ENCODE measurements at places on chromosomes 12 and 14. TPM values are rescaled to one million over a fixed set of nuclear protein-coding genes. Genes with fewer than 3 reads are reported as not detected.

OVCH1 gene
- not detected for total RNA-seq

B3GNT4 gene
- 0.51 TPM for total RNA-seq

ST8SIA1 gene
- 1.2 TPM for total RNA-seq

PGF gene
- 8.6 TPM for total RNA-seq

PRMT5 gene
- total RNA-seq = 86.2 TPM

IAPP gene
- total RNA-seq = not detected

ESR2 gene
- 0.44 TPM for total RNA-seq

KLRK1 gene
- not detected for total RNA-seq

TMEM179 gene
- 7.3 TPM for total RNA-seq

TAS2R30 gene
- 5.4 TPM for total RNA-seq

LRTM2 gene
- not detected for total RNA-seq

TCL1B gene
- total RNA-seq = not detected

MAP4K5 gene
- total RNA-seq = 80.9 TPM

SLC25A21 gene
- 2.3 TPM for total RNA-seq

AMDHD1 gene
- total RNA-seq = 0.47 TPM

SYCP3 gene
- 0.16 TPM for total RNA-seq

ACTR10 gene
- 62.2 TPM for total RNA-seq

CIDEB gene
- total RNA-seq = not detected

NFE2 gene
- 0.47 TPM for total RNA-seq

NT5DC3 gene
- total RNA-seq = 9.1 TPM

CIT gene
- 23.7 TPM for total RNA-seq

RHOJ gene
- 15.7 TPM for total RNA-seq

JPH4 gene
- total RNA-seq = 7.3 TPM

IFT43 gene
- 46.0 TPM for total RNA-seq

NPFF gene
- total RNA-seq = not detected

ESPL1 gene
- 20.8 TPM for total RNA-seq

PPP1R1A gene
- total RNA-seq = 0.54 TPM

FITM1 gene
- total RNA-seq = 1.0 TPM

LPAR5 gene
- total RNA-seq = 1.3 TPM

KRT72 gene
- total RNA-seq = not detected

RFX4 gene
- total RNA-seq = not detected

PIANP gene
- 3.7 TPM for total RNA-seq

OR4K5 gene
- not detected for total RNA-seq

CABP1 gene
- total RNA-seq = 1.1 TPM

FOXN4 gene
- not detected for total RNA-seq

TBX5 gene
- total RNA-seq = 8.4 TPM

CELA1 gene
- total RNA-seq = not detected

IGFBP6 gene
- 77.2 TPM for total RNA-seq

ARL1 gene
- 78.2 TPM for total RNA-seq

PLEKHD1 gene
- total RNA-seq = 0.20 TPM

AKAP3 gene
- total RNA-seq = 1.0 TPM

LPCAT3 gene
- 44.6 TPM for total RNA-seq

TPH2 gene
- total RNA-seq = not detected

PRB2 gene
- total RNA-seq = not detected

All from mesothelial cell of epicardium (in vitro differentiated cells).